Glutamatergic neuron (in vitro differentiated cells): ENCODE measurements at places on chromosomes 3 and 15. TPM values are rescaled to one million over a fixed set of nuclear protein-coding genes. Genes with fewer than 3 reads are reported as not detected.

DNA sequence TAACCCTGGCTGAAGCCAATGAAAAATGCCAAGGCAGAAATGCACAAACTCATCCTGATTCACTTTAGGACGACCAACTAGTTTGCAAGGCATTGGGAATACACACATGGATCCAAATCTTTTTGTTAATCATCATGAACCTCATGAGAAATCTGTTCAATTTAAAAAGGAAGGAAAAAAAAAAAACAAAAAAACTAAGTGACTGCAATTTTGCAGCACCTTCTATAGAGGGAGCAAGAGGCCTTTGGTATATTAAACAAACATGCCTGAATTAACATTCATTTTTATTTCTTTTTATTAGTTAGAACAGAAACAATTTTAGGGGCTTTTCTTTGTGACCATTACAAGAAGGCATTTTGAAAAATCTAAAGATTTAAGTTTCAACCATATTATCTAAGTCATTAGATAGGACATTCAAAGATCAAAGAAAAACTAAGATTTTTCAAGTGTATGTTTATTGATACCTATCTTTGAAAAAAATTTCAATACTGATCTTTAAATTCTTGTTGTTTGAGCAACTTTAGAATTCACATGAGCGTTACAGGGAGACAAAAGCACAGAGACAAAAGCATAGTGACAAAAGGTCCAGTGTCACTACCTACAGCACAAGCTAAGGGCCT is 182.4 kb downstream of the CBLB start:
- DNase-seq, result no peak

DNA sequence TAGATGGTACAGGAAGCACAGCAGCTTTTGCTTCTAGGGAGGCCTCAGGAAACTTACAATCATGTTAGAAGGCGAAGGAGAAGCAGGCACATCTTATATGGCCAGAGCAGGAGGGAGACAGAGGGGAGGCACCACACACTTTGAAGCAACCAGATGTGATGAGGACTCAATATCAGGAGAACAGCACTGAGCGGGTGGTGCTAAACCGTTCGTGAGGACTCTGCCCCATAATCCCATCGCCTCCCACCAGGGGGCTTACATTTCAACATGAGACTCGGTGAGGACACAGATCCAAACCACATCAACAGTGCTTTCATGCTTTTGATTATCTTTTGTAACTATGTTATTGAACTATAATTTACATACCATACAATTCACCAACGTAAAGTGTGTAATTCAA is 7.6 kb upstream of the TMEM44 start:
- DNase-seq, result peak; percentile 67

- no peak for DNase-seq
Measured at GRCh38 chr15:78424673-78425072, 13.3 kb upstream of the IREB2 start.

- DNase-seq, result no peak
Measured at GRCh38 chr3:44076221-44076829, 165.4 kb upstream of the TOPAZ1 start.

GRCh38 chr15:26355472-26356074 is 417.3 kb downstream of the GABRB3 start:
- no peak for DNase-seq

DNA sequence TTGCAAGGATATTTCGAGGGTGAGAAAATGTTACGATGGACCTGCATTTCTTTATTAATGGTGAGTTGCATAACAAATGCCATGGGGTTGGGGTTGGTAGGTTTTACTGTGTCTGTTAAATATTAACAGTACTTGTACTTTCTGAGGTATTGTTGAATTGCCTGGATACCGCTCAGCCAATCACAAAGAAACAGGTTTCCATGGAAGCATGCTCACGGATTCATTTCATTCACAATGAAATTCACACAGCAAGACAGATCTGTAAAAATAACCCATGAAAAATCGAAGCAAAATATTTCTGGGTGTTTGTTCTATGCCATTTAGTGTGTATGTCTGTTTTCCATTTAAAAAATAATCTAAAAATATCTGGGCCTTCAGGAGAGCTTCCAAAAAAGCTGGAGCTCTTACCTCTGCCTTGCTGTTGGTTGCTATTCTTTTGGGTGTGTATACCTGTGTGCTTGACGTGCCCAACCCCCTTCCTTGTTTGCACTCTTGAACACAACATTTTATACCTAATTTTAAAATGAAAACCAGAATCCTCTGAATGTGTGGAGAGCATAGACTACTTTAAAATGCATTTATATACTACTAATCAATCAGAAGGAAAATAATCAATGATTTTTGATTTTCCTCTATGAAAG is 479.8 kb upstream of the TBL1XR1 start:
- no peak for DNase-seq

DNA sequence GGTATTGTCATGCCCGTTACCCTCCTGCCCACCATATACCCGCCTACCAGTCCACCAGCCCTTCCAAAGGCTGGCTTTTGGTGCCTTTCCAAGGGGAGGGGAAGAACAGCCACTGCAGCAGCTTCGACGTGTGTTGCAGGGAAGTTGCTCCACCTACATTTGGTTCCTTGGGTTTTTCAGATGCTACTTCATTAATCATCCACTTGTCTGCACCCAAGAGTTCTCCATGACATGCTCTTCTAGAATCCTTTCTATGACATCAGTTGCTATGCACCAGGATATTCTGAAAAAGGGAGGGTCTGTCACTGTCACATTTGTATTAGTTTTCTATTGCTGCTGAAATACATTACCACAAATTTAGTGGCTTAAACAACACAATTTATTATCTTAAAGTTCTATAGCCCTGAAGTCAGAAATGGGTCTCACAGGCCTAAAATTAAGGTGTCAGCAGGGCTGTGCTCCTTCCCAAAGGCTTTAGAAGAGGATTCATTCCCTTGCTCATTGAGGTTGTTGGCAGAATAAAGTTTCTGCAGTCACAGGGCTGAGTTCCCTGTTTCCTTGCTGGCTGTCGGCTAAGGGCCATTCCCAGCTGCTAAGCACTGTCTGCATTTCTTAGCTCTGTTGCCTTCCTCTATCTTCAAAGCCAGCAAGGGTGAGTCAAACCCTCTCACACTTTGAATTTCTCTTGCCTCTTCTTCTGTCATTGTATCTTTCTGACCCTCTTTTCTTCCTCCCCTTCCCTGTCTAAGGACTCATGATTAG is at the start of gene LYZL4:
Gene LYZL4 (minus strand): TSS at position 241 of the 762 bp plus-strand sequence. CDS start 3,359 bp downstream, outside the sequence.
- no peak for DNase-seq

DNA sequence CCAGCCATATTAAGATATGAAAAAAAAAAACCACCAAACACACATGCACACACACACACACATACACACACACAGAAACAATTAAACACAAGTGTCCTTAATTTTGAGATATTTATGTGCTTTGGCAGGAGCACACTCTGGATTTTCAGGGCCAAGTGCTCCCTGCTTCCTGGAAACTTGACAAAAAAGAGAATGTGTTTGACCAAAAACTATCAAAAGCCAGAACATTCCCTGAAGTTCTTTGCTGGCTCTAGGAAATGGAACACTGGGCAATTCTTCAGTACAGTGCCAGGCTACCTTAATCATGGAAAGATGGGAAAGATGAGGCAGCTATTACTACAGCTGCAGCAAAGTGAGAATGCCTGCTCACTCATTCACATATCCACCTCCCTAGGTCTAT is 44.6 kb downstream of the P3H2 start:
- DNase-seq, result no peak

DNA sequence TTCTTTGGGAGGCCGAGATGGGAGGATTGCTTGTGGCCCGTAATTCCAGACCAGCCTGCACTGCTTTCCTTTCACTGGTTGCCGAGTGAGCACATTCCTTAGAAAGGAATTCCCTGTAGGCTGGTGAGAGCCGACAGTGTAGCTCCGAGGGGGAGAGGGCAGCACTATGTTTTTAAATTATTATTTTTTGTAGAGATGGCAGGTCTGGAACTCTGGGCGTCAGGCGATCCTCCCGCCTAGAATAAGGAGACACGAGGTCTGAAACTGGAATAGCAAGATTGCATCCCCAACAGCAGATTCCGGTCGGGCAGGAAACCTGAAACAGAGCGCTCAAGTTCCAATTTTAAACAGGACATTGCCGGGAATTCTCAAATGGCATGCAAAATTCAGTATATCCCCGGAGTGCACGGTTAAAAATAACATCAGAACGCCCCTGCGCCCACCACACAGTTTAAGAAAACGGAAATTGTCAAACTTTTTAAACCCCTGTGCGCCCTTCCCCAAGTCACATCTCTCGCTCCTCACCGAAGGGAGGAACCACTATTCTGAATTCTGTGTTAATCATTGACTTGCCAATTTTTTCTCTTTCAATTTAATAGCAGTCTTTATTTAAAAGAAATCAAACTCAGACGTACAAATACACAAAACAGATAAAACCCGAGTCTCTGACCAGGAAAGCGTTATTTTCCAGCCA is 643 bp upstream of the RNU5B-1 start:
- DNase-seq, result no peak

DNA sequence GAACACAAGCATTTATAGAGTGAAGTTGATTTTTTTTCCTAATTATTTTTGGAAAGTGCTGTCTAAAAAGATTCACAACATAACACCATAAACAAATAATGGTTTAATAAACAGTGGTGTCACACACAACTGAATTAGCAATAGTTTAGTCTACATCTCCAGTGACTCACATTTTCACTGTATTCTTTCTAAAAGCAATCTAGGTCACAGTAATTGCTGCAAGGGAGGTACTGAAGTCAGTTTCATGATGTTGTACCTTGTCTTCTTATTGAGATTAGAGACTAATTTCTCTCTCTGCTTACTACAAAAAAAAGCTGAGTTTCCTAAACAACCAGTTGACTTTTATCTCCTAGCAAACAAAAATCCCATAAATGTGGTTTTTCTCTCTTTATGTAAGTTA is 29.6 kb downstream of the PLSCR4 start:
- no peak for DNase-seq

CPEB1 gene
- 15.2 TPM for total RNA-seq

OR5H6 gene
- not detected for total RNA-seq

TNNC1 gene
- total RNA-seq, result 2.7 TPM
